Tibial artery (tissue), 4 donors: ENCODE measurements at places on chromosomes 7 and 10.

GRCh38 chr7:20012100-20012499, 205.1 kb downstream of the MACC1 start:
- no peaks in the 10 kb centered on the region for H3K4me1 ChIP-seq
- H3K27me3 ChIP-seq: no peaks in the 10 kb centered on the region
- DNase-seq: no peak
- H3K27ac ChIP-seq: no peak overlapping the region

DNA sequence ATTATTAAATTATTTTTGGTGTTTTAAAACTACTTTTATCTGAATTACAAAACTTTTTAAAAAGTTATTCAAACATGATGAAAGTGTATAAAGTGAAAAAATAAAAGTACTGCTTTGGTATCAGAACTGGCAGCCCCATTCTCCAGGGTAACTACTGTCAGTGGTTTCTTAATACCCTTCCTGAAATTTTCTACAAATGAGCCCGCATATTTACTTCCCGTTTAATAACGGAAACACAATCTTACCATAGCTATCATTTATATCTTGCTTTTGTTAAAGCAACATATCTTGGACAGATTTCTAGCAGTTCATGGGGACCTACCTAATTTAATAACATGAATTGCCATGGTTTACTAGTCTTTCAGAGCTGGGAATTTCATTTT, 249.9 kb downstream of the RNLS start:
- H3K36me3 ChIP-seq: no peaks in the 10 kb centered on the region
- no peaks in the 10 kb centered on the region for H3K27me3 ChIP-seq
- H3K4me1 ChIP-seq: no peaks in the 10 kb centered on the region
- DNase-seq: no peak
- H3K4me3 ChIP-seq: no peak overlapping the region

DNA sequence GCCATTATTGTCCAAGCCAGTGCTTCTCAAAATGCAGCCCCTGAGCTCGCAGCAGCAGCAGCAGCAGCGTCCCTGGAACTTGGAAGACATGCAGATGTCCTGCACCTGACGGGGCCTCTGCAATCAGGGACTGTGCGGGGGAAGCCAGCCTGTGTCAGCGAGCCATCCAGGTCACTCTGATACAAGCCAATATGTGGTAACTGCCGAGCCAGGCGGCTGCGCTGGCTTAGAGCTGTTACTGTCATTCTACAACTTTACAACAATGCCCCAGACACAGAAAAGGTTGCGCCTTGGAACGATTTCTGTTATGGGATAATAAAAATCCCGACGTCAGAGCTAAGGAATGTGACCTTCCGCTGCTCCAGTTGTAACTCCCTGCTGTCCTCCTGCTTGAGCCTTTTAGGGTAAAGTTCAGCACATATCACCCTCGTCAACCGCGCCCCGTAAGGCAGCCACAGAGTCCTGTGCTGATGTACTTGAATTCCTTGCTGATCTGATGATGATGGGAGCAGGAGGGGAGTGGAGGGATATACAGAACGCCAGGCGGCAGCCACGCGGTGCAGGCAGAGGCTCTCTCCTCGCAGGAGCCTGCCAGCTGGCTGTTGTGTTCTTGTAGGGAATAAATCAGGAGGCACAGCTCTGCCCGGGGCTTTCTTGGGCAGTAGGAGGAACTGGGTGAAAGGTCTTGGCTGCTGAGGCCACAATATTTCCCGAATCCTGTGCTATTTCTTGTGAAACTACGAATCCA, 20.0 kb upstream of the CRYGN start:
- peak overlapping the region; percentile 75 for H3K27ac ChIP-seq
- no peaks in the 10 kb centered on the region for H3K27me3 ChIP-seq
- H3K36me3 ChIP-seq: peaks cover 9% of the 10 kb centered on the region

DNA sequence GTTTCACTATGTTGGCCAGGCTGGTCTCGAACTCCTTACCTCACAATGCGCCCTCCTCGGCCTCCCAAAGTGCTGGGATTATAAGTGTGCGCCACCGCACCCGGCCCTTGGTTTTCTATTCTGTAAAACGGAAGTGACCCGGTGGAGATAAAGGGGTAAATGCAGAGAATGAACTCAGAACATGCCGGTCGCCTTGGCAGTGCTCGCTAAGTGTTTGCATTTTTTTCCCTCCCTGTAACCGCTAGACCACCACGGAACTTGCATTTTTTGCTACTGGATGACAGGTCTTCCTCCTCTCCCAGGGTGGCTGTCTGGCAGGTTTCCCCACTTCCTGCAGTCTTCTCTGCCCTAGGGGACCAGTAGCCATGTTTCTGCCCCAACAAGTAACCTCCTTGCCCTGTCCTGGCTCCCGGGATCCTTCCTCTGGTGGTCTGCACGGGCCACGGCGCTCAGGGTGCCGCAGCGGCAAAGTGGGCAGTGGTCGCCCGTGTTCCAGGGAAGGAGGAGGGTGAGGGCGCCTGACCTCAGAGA, 18.8 kb upstream of the GNA12 start:
- no peak for DNase-seq
- H3K4me3 ChIP-seq: peak overlapping the region; percentile 39
- H3K36me3 ChIP-seq: no peaks in the 10 kb centered on the region
- peaks cover 30% of the 10 kb centered on the region for H3K4me1 ChIP-seq
- no peaks in the 10 kb centered on the region for H3K27me3 ChIP-seq

- H3K4me3 ChIP-seq: no peak overlapping the region
- no peaks in the 10 kb centered on the region for H3K27me3 ChIP-seq
- no peak for DNase-seq
- no peak overlapping the region for H3K27ac ChIP-seq
- H3K36me3 ChIP-seq: no peaks in the 10 kb centered on the region
These were observed 286.9 kb upstream of the DKK1 start for GRCh38 chr10:52027055-52027705.

GRCh38 chr7:45701701-45702510, 127.7 kb downstream of the ADCY1 start:
- H3K27me3 ChIP-seq: no peaks in the 10 kb centered on the region
- H3K4me1 ChIP-seq: no peaks in the 10 kb centered on the region
- peak; percentile 38 for DNase-seq
- no peak overlapping the region for H3K4me3 ChIP-seq

- no peaks in the 10 kb centered on the region for H3K4me1 ChIP-seq
- no peaks in the 10 kb centered on the region for H3K36me3 ChIP-seq
- no peak overlapping the region for H3K27ac ChIP-seq
- no peak for DNase-seq
- H3K4me3 ChIP-seq: no peak overlapping the region
These were observed 182.4 kb downstream of the ARHGAP21 start for GRCh38 chr10:24541239-24541753.

GRCh38 chr7:14351167-14351566, 361.7 kb upstream of the ETV1 start:
- no peak for DNase-seq
- no peaks in the 10 kb centered on the region for H3K4me1 ChIP-seq
- H3K36me3 ChIP-seq: no peaks in the 10 kb centered on the region
- no peaks in the 10 kb centered on the region for H3K27me3 ChIP-seq

GRCh38 chr10:18767981-18768380, 108.8 kb downstream of the ARL5B start:
- no peak overlapping the region for H3K27ac ChIP-seq
- H3K36me3 ChIP-seq: no peaks in the 10 kb centered on the region
- no peak overlapping the region for H3K4me3 ChIP-seq
- H3K27me3 ChIP-seq: no peaks in the 10 kb centered on the region
- no peak for DNase-seq
- H3K4me1 ChIP-seq: no peaks in the 10 kb centered on the region

- no peak for DNase-seq
- H3K27me3 ChIP-seq: no peaks in the 10 kb centered on the region
- H3K27ac ChIP-seq: no peak overlapping the region
These were observed 105.7 kb downstream of the RAPGEF5 start for GRCh38 chr7:22251281-22251680.

DNA sequence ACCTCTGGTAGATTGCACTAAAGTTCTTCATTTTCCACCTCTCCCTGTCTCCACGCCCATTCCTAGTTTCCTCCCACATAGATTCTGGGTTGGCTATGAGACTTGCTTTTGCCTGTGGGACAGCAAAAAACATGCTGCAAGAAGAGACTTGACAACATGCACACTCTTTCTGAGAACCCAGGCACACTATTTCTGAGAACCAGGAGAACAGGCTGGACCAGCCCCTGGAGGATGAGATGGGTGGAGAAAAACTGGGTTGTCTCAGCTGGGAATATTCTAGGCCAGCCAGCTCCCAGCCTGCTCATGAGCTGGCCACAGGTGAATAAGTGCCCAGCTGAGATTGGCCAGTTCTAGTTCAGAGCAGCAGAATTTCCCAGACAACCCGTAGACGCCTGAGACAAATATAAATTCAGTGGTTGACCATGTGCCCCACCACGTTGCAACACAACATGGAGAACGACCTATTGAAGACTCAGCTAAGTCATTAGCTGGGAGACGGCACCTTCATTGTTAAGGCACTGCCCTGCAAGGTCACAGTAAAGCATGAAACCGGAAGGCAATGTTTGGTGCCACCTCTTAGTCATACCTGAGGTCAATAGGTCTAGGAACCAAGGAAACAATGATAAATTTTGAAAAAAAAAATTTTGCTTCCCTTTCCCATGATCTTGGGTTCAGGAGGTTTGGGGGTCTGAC, 92.7 kb upstream of the AKR1E2 start:
- no peaks in the 10 kb centered on the region for H3K27me3 ChIP-seq
- no peak overlapping the region for H3K4me3 ChIP-seq
- DNase-seq: no peak
- no peaks in the 10 kb centered on the region for H3K4me1 ChIP-seq
- no peak overlapping the region for H3K27ac ChIP-seq
- H3K36me3 ChIP-seq: no peaks in the 10 kb centered on the region

- no peaks in the 10 kb centered on the region for H3K36me3 ChIP-seq
- no peaks in the 10 kb centered on the region for H3K27me3 ChIP-seq
- H3K4me3 ChIP-seq: peak overlapping the region; percentile 59
- peak overlapping the region; percentile 37 for H3K27ac ChIP-seq
- H3K4me1 ChIP-seq: peaks cover 11% of the 10 kb centered on the region
- DNase-seq: no peak
These were observed 770 bp downstream of the PRXL2A start for GRCh38 chr10:80409121-80409520.

- no peak overlapping the region for H3K27ac ChIP-seq
- no peaks in the 10 kb centered on the region for H3K27me3 ChIP-seq
- DNase-seq: no peak
- no peak overlapping the region for H3K4me3 ChIP-seq
- H3K4me1 ChIP-seq: no peaks in the 10 kb centered on the region
These were observed 635.4 kb downstream of the CALN1 start for GRCh38 chr7:71776726-71777125.

- DNase-seq: no peak
- H3K27me3 ChIP-seq: no peaks in the 10 kb centered on the region
- H3K36me3 ChIP-seq: no peaks in the 10 kb centered on the region
- no peak overlapping the region for H3K27ac ChIP-seq
- H3K4me3 ChIP-seq: no peak overlapping the region
- peaks cover 11% of the 10 kb centered on the region for H3K4me1 ChIP-seq
These were observed 319.6 kb downstream of the ELMO1 start for GRCh38 chr7:37129035-37129425.

DNA sequence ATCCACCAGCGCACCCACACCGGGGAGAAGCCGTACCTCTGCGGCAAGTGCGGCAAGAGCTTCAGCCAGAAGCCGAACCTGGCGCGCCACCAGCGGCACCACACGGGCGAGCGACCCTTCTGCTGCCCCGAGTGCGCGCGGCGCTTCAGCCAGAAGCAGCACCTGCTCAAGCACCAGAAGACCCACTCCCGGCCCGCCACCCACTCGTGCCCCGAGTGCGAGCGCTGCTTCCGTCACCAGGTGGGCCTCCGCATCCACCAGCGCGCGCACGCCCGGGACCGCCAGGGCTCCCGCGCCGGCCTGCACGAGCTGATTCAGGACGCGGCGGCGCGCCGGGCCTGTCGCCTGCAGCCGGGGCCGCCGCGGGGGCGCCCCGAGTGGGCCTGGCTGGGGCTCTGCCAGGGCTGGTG, 17.7 kb downstream of the ZNF775 start:
- peaks cover 14% of the 10 kb centered on the region for H3K36me3 ChIP-seq
- no peaks in the 10 kb centered on the region for H3K4me1 ChIP-seq
- no peak overlapping the region for H3K4me3 ChIP-seq
- H3K27me3 ChIP-seq: no peaks in the 10 kb centered on the region

GRCh38 chr7:140417456-140418155, 13.7 kb downstream of the RAB19 start:
- H3K27ac ChIP-seq: no peak overlapping the region
- H3K36me3 ChIP-seq: no peaks in the 10 kb centered on the region
- DNase-seq: no peak
- H3K4me3 ChIP-seq: no peak overlapping the region
- H3K4me1 ChIP-seq: no peaks in the 10 kb centered on the region

DNA sequence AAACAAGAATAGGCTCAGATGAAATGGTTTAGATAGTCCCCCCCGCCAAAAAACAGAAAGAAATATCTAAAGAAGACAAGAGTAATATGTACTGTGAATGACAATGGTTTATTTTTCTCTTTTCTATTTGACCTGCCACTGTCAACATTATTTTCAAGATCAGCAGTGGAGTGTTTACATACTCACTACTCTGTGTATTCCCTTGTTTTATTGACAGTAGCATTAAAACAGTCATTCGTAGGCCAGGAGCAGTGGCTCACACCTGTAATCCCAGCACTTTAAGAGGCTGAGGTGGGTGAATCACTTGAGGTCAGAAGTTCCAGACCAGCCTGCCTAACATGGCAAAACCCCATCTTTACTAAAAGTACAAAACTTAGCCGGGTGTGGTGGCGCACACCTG, 245.3 kb upstream of the SLC26A5 start:
- no peak overlapping the region for H3K27ac ChIP-seq
- no peaks in the 10 kb centered on the region for H3K4me1 ChIP-seq
- no peaks in the 10 kb centered on the region for H3K36me3 ChIP-seq
- no peak overlapping the region for H3K4me3 ChIP-seq
- no peak for DNase-seq
- H3K27me3 ChIP-seq: no peaks in the 10 kb centered on the region

GRCh38 chr10:84695902-84696301, 367.5 kb downstream of the CCSER2 start:
- DNase-seq: no peak
- no peaks in the 10 kb centered on the region for H3K36me3 ChIP-seq
- no peaks in the 10 kb centered on the region for H3K27me3 ChIP-seq
- no peak overlapping the region for H3K4me3 ChIP-seq
- H3K27ac ChIP-seq: no peak overlapping the region
- H3K4me1 ChIP-seq: no peaks in the 10 kb centered on the region

- H3K27ac ChIP-seq: peak overlapping the region; percentile 38
- H3K4me1 ChIP-seq: no peaks in the 10 kb centered on the region
- H3K36me3 ChIP-seq: no peaks in the 10 kb centered on the region
- H3K4me3 ChIP-seq: no peak overlapping the region
- DNase-seq: no peak
These were observed 152.0 kb upstream of the PITRM1 start for GRCh38 chr10:3324612-3325038.

DNA sequence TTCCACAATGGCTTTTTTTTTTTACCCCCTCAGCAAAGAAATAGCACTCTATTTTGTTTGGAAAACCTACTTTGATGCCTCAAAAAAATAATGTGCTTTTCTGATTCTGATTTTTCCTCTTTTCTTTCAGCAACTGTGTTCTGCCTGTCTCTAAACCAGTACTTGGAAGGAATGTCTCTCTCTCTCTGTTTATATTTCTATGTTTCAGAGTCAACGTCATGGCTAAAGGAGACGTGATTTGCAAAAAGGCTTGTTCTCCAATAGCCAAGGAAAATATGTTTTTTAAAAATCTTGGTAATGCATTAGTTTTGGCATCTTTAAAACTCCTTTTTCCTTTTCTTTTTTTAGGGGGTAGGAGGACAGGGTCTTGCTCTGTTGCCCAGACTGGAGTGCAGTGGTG, 56.0 kb upstream of the SDK1 start:
- no peak overlapping the region for H3K4me3 ChIP-seq
- no peaks in the 10 kb centered on the region for H3K36me3 ChIP-seq
- H3K27me3 ChIP-seq: no peaks in the 10 kb centered on the region
- no peak for DNase-seq
- peak overlapping the region; percentile 71 for H3K27ac ChIP-seq
- H3K4me1 ChIP-seq: no peaks in the 10 kb centered on the region
